ENCODE measurements at places on chromosomes 5 and 9.

DNA sequence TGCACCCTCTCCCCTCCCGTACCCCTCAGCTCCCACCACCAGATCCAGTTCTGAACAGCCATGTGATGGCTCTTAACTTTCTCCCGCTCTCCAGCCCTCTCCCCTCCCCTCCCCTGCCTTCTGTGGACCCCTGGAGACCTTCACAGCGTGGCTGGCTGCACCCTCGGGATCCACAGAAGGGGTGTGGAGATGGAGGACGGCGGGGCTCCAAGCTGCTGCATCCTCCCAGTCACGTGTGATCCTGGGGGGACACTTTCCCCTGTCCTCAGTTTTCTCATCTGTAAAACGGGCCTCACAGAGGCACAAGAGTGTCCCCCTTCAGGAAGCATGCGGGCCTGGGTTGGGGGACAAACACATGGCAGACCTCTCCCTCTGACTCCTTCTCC, 276.0 kb upstream of the MVB12B start:
- no peak for DNase-seq

GRCh38 chr5:55338810-55339243, 31.0 kb downstream of the MTREX start:
- no peak for DNase-seq

- DNase-seq = peak; percentile 65
Observed at GRCh38 chr5:40446910-40447309, 232.8 kb upstream of the PTGER4 start.

GRCh38 chr5:173114536-173114935, 29.8 kb upstream of the BNIP1 start:
- no peak for DNase-seq

DNA sequence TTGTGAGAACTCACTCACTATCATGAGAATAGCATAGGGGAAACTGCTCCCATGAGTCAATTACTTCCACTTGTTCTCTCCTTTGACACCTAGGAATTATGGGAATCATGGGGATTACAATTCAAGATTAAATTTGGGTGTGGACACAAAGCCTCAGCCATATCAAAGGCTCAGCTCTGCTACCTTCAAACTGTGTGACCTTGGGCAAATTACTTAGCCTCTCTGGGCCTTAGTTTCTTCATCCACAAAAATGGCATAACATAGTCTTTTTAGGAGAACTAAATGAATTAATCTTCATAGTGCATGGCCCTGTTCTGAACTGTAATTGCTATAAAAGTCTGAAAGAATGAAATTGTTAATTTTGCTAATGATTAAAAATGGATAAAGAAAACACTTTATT, 18.3 kb upstream of the CARTPT start:
- DNase-seq = no peak

All from HTR-8/SVneo (cell line).